Ovary (tissue), 10 donors: ENCODE measurements at places on chromosomes 5 and 9. TPM values are rescaled to one million over a fixed set of nuclear protein-coding genes. Genes with fewer than 3 reads are reported as not detected.
A peak's percentile ranks its signal among the peaks of the same experiment; 100 is the strongest.

The PNPLA7 gene
- 19.9 TPM for polyA plus RNA-seq

DNA sequence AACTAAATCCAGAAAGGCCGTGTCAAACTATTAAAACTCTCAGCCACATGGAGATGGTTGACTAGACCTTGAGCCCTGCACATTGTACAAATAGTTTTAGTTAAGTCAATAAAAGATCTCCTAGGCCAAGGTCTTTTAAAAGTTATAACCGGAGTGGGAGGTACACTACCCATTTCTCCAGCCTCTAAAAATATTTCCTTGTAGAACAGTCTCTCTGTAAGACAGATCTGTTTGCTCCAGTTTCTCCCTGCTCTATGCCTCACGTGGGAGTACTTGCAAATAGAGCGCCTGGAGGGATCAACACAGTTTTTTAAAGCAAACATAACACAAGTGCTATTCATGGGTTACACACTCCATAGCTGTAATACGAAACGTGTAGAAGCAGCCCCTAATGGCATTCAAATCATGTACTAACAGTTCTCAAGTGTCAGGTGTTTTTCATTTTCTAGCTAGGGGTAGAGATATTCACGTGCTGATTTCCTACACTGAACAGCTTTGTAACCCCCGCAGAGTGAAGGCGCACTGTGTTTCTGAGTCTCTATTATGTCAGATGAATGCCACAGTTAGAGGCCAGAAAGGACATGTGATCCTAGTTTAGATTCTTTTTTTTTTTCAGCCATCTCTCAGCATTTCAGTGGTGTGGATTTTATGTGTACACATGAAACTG, 703.4 kb upstream of the GRAMD2B start:
- DNase-seq: no peak

The CD274 gene
- polyA plus RNA-seq: 6.7 TPM

DNA sequence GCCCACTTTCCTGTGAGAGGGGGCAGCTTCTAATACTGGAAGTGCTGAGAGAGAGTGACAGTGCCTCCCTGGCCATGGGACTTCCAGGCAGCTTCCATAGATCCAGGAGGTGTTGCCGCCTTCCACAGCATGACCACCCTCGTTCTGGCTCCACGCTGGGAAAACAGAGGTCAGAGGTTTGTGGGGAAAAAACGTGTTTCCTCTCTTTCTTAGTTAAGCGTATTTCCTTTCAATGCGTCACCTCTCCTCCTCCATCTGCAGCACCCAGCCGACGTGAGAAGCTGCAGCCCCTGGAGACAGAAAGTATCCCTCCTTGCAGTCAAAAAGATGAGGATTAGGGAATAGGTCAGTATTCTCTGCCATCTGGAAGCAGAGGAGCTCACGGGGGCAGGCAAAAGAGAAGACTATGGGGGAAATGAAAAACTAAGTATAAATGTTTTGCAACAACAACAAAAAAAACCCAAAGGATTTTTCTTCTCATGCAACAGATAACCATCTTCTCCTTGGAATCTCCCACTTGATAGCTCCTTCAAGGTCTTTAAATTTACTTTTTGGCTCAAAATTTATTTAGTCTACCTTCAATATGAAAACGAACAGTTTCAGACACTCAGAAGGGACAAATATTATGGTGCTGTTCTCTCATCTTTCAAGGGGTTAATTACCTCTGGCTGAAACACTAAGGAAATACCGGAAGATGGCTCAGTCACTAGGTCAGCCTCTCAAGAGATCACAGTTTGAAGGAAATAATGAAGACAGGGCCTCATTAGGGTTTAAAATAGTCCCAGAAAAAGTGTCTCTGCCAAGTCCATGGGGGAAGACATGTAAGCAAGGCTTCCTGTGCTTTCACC, 38.0 kb downstream of the MTMR12 start:
- DNase-seq: peak; percentile 28

DNA sequence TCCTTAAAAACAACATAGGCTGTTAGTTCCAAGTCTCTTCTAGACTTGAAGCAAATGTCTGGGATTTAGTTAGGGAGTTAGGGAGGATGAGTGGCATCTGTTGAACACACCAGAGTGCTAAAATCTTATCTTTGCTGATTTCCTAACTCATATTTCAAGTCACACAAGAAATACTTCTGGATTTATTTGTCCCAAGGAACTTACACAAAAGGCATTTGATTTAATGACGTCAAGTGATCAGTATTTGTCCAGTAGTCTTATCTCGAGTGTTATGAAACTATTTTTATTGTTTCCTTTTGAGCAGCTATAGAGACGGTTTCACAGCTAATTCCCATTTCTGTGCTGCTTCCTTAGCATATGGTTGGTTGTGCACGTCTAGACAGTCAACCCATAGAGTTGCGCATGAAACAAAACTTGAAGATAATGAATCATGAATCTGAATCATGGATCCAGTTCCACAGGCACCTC, 140.5 kb upstream of the TUT7 start:
- no peak for DNase-seq

- no peak for DNase-seq
Measured at GRCh38 chr9:136201609-136202453, 3.1 kb downstream of the LHX3 start.

GRCh38 chr5:149166128-149166527, 24.8 kb downstream of the ABLIM3 start:
- no peak for DNase-seq

The CDH6 gene
- 7.0 TPM for polyA plus RNA-seq

GRCh38 chr9:120402741-120403542, 177.0 kb downstream of the CDK5RAP2 start:
- no peak for DNase-seq

DNA sequence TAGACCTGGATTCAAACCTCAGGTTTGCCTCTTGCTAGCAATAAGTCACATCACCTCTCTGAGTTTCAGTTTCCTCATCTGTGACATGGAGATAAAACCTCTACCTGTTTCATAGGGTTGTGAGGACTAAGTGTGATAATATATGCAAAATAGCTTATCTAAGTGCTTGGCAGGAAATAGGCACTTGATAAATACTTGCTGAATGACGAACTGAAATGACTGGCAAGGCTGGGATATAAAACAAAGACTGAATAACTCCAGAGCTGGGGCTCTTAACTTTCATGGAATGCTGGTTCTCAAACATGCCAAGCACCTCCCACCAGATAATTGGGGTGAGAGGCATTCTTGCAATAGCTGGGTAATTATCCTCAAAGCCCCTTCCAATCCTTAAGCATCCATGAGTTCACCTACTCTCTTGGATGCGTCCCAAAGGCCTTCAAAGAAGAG, 87.6 kb downstream of the ADRB2 start:
- no peak for DNase-seq

The IFNW1 gene
- not detected for polyA plus RNA-seq

GRCh38 chr9:19162026-19162366, 34.7 kb upstream of the PLIN2 start:
- no peak for DNase-seq

- DNase-seq: no peak
Measured at GRCh38 chr9:17962747-17963146, 383.9 kb downstream of the SH3GL2 start.

DNA sequence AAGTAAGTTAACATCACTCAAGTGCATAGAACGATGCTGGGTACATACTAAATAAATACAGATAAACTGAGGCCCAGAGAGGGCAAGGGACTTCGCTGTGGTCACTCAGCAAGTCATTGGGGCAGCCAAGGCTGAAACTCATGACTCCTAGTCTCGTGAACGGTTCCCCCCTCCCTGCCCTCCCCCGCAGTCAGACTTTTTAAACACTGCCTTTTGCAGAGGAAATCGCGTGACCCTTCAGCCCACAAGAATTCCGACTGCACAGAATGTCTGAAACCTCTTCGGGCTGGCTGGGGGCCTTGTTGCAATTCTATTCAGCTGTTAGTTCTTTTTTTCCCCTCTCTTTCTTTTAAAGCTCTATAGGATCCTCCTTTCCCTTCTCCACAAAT, 28.1 kb downstream of the NEK6 start:
- DNase-seq: peak; percentile 77

GRCh38 chr9:5492965-5493678, 17.2 kb upstream of the PDCD1LG2 start:
- no peak for DNase-seq
